ENCODE measurements at places on chromosomes 7 and 10.

GRCh38 chr7:41887416-41887815, 184.5 kb upstream of the INHBA start:
- no peak for DNase-seq

DNA sequence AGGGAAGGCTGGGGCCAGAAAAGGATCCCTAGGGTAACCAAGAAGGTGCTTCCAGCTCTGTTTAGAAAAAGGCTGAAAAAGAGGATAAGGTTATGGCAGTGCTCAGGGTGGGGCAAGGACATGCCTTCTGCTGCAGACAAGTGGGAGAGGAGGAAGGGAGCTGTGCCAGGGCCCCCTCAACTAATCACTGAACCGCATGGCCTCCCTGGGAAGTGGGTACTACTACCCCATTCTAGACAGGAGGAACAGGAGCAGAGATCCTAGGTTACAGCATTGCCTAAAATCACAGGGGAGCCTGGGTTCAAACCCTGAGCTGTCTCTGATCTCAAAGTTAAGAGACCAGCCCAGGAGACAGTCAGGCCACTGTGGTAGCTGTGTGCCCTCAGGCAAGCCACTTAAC, 149.7 kb downstream of the GRID1 start:
- no peak for DNase-seq

DNA sequence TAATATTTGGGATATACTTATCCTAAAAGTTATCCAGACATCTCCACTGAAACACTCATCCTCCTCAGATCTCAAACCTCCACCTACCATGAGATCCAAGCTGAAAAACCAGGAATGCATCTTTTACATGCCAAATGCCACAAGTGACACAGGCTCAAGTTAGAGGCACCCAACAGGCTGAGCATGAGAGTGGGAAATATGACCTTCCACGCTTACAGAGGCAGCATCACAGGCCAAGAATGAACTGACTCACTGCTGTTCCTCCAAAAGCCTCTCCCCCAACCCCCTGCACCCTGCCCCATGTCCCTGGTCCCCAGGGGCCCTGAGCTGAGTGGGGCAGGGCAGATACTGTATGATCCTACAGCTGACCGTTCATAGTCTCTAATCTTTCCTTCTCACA, 4.8 kb upstream of the MTPAP start:
- no peak for DNase-seq

- no peak for DNase-seq
Measured at GRCh38 chr7:45325378-45325777, 167.8 kb downstream of the RAMP3 start.

DNA sequence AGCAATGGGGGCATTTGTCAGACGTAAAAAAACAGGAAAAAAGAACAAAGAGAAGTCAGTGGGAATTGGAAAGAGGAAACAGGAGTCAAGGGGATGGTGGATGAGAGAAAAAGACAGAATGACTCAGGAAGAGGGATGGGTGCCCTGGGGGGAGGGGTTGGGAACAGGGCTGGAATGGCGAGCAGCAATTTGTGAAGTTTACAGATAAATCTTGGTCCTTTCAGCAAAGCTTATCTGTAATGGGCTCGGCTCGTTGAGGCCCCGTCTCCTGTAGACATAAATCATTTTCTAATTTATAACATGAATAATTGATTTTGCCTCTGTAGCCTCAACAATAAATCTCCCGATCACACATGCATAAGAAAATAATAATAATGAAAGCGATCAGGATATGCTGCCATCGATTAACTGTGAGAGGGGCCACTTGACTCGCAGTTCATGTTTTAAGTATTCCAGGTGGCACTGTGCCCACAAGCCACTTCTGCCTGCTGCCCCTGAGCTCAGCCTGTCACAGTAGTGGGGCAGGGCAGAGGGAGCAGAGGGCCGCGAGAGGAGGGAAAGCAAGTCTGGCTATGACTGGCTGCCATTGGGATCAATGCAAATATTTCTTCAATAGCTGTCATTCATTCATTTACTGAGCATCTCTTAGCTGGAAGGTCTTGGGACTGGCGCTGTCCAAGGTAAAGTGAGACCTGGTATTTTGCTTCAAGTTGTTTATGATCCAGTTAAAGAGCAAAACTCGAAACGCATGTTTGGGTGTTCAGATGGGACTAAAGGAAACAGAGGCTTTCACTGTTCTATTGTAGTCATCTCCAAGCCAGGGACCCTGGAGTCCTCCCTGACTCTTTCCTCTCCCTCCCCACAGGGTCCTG, 47.4 kb upstream of the R3HCC1L start:
- DNase-seq: no peak

DNA sequence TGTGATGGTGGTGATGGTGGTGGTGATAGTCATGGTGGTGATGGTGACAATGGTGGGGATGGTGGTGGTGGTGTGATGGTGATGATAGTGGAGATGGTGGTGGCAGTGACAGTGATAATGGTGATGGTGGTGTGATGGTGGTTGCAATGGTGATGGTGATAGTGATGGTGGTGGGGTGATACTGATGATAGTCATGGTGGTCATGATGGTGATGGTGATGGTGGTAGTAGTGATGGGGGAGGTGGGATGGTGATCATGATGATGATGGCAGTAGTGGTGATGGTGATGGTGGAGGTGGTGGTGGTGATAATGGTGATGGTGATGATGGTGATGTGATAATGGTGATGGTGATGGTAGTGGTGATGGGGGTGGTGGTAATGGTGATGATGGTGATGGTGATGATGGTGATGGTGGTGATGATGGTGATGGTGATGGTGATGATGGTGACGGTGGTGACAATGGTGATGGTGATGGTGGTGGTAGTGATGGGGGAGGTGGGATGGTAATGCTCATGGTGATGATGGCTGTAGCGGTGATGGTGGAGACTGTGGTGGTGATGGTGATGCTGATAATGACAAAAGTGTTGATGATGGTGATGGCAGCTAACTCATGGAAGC, 4.7 kb upstream of the PWWP2B start:
- no peak for DNase-seq

- no peak for DNase-seq
Measured at GRCh38 chr10:97759946-97760345, 11.9 kb downstream of the SFRP5 start.

DNA sequence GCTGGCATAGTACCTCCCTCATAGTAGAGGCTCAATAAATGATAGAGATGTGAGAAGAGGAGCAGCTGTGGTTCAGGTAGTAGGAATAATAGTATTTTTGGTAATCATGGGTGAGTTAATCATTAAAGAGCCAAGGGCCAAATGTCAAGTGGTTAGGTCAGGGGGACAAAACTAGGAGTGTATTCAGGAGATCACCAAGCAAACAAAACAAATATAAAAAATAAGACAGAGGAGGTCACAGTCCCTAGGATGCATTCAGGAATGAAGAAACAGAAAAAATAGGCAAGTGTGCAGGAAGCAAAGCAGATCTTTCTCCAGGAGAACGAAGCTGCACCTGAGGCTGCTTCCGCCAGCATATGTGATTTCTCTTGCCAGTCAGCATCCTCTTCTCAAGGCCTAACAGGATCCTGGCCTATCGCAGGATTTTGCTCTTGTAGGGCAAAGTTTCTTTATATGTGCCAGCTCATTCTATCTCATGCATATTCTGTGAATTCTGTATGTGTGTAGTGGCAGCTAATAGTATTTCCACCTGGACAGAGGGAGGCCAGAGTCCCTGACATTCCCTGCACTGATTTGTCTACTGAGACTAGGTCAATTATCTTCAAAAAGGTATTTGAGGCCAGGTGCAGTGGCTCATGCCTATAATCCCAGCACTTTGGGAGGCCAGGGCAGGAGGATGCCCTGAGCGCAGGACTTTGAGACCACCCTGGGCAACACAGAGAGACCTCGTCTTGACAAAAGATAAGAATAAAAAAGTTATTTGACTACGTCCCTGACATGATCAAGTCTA, 82.7 kb downstream of the AKR1D1 start:
- no peak for DNase-seq

DNA sequence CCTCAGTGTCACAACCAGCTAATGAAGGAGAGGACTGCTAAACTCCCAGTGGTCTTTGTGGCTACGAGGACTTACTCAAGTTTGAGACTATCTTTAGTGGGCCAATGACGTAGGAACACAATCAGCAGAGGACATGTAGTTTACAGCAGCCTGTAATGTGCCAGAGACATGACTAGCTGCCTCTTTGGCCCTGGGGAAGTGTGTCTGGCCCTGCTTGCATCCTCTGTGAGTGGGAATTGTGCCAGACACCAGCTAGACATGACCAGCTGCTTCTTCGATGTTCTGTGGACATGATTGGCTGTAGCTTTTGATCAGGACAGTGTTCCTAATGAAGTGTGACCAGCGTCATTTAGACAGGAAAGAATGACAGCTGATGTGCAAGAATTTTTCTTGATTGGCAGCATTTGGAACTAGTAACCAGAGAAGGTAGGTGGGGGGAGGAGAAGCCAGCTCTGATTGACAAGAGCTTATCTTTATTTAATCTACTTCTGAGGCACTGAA, 141.7 kb downstream of the AUTS2 start:
- DNase-seq: no peak

- DNase-seq: no peak
Measured at GRCh38 chr10:5665373-5666007, 905 bp downstream of the ASB13 start.

DNA sequence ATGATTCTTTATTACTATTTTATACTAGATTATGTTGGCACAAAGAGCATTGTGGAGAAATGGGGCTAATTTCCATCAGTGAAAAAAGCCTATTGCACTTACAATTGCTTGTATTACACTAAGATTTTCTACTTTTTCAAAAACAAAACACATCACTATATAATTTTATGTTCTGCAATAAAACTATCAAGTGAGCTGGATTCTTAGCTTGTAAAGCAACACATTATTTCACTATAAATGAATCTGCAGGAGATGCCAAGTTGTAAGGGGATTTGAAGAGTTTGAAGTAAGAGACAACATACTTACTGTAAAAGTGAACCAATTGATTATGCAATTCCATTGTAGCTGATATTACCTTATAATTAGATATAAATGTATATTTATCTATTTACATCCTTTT, 333.3 kb upstream of the SEMA3D start:
- no peak for DNase-seq

DNA sequence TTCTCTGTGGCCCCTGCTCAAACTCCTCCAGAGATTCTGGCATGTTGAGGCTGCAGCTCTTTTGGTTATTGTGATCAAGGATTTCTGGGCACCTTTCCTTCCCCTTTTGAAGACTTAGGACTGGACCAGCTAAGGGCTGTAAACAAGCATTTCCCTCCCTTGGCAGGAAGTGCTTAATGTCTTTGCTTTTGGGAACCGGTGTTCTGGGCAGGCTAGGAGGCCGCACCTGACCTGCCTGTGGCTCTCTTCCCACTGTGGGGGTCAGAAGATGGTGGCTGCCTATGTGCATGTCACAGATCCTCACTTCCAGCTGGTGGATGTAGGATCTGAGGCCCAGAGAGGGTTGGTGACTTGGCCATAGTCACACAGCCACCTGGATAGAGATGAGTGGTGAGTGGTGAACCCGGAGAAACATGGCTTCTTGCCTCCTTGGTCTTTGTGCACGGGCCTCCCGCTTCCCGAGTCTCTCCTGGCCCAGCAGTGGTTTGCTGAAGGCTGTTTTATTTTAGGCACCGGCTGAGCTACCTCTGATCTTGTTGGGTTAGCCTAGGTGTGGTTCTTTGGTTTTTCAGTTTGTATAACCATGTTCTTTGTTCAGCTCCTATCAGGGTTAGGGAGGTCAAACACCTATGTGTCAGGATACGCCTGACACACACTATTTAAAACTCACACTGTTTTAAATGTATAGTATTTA, 82.0 kb downstream of the GRK5 start:
- DNase-seq: no peak

DNA sequence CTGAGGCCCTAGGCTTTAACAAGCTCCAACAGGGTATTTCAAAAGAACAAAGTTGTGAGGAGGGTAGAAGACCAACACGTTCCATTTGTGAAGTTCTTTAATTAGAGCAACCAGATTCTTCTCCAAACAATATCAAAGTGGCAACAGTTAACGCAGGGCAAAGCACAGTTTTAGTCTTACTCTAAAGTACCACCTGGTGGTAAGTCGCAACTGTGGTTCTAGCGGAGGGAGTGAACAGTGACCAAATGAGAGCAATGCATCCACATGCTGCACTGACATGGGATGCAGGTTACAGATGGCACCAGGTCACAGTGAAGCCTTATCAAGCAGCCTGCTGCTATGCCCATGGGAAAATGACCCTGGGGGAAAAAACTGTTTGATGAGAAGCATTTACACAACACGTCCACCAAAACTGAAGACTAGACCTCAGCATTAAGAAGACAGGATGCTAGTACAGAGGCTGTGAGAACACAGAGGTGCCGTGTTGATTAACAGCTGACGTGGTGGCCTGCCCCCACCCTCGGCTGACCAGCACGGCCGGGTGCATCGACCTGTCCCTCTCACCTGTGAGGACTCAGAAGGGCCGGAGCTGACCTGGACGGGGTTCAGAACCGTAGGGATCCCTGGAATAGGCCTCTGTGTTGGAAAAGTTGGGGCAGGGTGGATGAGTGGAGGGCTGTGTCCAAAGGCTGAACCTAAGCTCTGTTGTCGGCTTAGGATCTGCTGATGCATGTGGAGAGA, 211.2 kb downstream of the GLI3 start:
- no peak for DNase-seq

DNA sequence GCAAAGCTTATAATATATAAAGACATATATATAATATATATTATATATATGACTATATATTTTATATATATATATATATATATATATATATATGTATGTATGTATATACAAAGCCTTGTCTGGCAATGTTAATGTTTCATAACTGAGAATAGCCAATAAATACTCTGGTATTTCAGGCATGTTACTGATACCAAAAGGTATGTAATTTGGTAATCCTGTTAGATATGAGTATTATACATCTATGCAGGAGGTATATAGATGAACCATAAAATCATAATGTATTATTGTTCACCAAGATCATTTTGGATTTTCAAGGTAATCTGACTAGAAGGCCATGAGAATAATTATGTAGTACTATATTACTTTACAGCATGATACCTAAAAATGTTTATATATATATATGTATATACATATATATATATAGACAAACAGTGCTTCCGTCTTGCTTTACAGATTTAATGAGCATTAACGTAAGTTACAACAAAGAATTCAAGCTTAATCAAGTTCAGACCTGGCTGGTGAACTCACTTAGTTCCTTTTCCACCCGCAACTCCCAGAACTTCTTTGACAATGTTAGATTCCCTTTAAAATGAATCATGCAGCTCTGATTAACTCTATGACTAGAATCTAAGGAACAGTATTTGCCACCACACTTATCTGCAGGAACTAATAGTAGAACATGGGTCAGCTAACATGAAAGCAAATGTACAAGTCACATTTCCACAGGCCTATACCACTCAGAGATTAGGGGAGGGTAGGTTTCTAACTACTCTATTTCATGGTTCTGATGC, 82.7 kb downstream of the SLC25A13 start:
- no peak for DNase-seq

Data from left forelimb (tissue), 1 donor.